Adipocyte (in vitro differentiated cells): ENCODE measurements at places on chromosomes 3 and 15.

- no peak for DNase-seq
Measured at GRCh38 chr15:48393645-48394506, 62.6 kb downstream of the DUT start.

- DNase-seq = no peak
Measured at GRCh38 chr15:100710222-100710621, 107.8 kb downstream of the ASB7 start.

DNA sequence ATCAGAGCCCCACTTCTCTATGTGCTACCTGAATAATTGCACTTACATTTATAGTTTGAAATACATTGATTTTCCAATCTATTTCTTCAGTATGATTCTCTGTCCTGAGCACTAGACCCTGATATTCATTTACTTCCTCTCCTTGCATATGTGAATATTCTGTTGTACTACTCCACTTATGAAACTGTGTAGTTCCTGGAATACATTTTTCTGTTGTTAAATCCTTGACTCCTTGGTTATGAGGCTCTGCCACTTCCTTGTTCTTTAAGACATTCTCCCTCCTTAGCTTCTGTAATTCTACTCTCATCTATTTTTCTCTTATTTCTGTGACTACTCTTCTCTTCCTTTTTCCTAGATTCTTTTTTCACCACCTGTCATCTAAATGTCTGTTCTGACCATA lies 12.9 kb upstream of the MGA start:
- DNase-seq = no peak

GRCh38 chr3:49180116-49180515 lies 8.7 kb downstream of the KLHDC8B start:
- DNase-seq = no peak

DNA sequence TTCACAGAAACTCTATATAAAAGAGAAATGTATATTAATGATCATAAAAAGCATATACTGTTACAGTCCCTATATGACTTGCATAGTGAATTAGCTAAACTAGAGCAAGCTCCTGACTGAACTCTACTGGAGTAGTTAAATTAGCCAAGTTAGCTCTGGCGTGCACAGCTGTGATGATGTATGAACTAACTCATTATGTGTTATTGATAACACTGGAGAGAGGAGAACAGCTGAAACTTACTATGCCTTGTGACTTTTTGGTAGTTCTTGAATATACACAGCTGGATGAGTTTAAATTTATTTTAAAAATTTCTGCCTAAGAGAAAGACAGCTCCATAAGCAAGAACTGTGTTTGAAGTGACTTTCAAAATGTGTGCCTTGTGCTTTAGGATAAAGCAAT lies 8.1 kb downstream of the TIPARP start:
- DNase-seq = no peak

DNA sequence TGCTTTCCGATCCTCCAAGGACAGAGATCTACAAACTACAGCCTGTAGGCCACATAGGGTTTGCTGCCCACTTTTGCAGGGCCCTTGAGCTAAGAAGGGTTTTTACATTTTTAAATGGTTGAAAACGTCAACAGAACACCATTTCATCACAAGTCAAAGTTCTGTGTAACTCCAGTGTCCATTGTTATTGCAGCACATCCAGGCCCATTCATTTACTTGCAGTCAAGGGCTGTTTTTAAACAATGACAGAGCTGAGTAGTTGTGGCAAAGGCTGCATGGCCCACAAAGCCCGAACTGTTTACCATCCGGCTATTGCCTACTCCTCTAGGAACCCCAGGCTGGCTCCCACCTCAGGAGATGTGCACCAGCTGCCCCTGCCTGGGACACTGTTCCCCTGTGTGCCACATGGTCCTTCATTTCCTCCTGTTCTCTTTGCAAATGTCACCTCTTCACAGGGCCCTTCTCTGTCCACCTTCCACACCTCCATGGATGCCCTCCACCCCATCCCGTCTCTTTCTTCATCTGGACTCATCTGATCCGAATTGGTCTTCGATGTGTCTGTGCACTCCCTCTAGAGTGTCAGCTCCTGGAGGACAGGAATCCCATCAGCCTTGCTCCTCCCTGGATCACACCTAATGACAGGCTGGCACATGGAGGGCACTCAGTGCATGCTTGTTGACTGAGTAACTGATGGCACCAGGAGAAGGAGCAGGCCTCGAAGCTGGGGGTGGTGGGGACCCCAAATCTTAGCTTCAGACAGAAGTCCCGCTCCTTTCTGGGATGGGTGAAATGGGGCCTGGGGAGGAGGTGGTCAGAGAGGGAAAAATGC lies 69.5 kb upstream of the IQSEC1 start:
- no peak for DNase-seq

- no peak for DNase-seq
Measured at GRCh38 chr3:56917361-56918110, 115.8 kb upstream of the ARHGEF3 start.

GRCh38 chr3:107064405-107065060 lies 312.7 kb upstream of the CCDC54 start:
- DNase-seq = peak; percentile 93

- DNase-seq = no peak
Measured at GRCh38 chr15:49239105-49239504, 69.1 kb downstream of the GALK2 start.

- DNase-seq = no peak
Measured at GRCh38 chr15:92327033-92327432, 66.6 kb upstream of the ST8SIA2 start.

DNA sequence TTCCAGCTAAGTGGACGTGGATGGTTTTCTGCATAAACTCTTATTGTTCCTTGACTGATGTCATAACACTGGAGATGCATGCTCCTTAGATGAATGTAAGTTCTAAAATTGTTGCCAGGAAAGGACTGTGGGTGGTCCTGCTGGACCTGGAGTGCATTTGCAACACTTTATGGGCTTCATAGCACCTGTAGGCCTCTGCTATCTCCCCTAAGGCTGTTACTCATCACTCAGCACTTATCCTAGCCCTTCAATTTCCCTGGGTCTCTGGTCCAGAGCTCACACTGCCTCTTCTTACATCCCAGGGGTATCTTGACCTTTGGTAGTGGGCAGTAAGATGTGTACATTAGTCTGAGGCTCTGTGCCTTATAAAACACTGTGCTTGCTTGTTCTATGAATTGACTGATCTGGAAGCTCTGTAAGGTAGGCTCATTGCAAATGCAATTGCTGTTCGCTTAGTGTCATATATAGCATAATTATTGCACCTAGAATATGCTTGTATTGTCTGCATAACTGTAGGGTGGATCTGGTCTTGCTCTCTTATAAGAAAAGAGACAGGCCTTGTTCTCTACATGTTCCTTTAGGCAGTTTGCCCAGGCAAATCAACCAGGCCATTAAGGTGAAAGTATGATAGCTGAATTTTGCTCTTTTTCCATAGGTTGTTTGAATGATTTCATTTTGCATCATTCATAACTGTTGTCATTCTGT lies 35.8 kb downstream of the SLCO3A1 start:
- DNase-seq = no peak

GRCh38 chr3:71585887-71586809 lies 2.6 kb upstream of the FOXP1 start:
- peak; percentile 79 for DNase-seq

GRCh38 chr15:50265620-50266019 lies at the start of gene HDC:
Gene HDC, minus strand, starts transcription at chr15:50265726. Its CDS starts 103 bp downstream, at chr15:50265623.
- DNase-seq = no peak

- DNase-seq = no peak
Measured at GRCh38 chr3:112973325-112974177, 1.4 kb downstream of the CD200R1 start.

- DNase-seq = no peak
Measured at GRCh38 chr3:60366486-60366885, 884.8 kb downstream of the FHIT start.

DNA sequence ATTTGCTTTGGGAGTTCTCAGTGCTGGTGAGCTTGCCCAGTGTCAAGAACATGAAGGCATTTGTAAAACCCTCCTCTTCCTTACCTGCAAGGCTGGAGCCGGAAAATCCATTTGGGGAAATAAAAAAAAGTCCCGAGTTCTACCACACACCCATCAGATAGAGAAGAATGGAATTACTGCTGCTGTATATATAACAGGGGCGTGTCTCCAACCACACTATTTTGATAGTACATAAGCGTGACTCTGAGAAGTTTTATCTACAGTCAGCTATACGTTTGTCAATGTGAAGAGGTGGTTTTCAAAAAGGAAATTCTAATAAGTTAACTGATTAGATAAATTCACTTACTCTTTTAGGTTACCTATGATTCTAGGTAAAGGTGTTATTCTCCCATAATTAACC lies 1.3 kb upstream of the CPA3 start:
- no peak for DNase-seq

DNA sequence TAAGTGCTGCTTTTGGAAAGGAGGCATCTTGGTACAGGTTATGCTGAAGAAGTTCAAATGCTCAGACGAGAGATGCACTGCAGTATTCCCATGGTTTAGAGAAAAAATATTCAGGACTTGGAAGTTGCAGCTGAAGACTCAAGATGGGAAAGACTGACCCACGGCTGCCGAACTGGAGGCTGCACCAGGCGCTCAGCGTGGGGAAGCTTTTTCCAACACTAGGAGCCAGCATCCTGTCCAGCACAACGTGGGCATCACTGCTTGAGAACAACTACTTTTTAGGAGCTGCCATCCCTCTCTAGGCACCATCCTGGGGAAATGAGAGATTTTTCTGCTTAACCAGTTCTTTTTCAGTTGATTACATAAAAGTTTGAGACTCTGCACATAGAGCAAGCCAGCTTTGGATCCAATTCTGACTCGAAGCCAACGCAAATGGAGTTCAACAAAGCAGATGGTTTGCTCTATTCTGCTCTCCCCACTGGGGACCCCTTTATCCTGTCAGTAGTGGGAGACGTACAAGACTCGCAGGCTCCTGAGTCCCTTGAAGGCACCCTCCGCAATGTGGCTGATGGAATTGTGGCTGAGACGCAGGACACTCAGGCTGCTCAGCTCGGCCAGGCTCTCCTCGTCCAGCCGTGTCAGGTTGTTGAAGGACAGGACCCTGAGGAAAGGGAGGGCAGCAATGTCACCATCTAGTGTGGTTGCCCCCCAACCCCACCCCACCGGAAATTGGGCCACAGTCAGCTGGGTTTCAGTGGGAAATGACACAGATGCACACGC lies 93.8 kb downstream of the LRIG1 start:
- DNase-seq = no peak

- DNase-seq = no peak
Measured at GRCh38 chr3:21392526-21392925, 358.5 kb downstream of the ZNF385D start.

- no peak for DNase-seq
Measured at GRCh38 chr15:91243826-91244225, 143.8 kb downstream of the SV2B start.

DNA sequence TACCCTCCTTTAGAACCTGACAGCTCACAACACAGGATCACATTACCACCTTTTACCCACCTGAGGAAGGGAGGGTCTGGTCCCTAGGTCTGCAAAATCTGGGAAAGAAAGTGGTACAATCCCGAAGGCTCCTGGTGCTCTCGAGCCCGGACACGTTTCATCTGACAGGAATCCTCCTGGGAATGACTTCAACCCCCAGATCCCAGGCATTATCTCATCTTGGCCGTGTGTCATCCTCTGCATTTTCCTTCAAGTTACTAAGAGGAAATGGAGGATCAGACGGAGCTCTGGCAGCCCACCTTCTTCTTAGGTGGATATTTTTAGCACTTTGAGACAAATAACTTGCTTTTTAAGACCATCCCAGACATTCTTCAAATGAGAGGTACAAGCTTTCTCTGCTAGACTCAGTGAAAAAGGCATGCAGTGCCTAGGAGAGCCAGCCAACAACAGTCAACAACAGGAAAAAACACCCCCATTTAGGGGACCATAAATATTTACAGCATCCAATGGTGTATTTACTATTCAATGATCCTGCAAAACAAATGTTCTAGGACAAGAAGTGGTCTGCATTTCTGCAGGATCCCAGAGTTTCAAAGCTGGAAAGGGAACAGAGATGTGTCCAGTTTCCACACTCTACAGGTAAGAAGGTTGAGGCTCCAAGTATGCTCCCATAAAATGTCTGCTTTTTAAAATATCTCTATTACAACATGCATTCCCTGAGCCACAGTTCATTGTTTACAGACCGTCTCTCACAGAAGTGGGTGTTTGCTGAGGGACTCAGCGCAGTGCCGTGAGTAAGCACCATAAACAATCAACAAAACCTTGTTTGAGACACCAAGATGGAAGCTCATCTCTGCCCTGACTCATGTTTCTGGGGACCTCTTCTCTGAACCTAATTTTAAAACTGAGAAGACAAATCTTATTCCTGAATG lies 38.3 kb upstream of the ARHGEF3 start:
- peak; percentile 29 for DNase-seq

- DNase-seq = no peak
Measured at GRCh38 chr15:40959331-40960141, 6.3 kb downstream of the CHAC1 start.

- DNase-seq = no peak
Measured at GRCh38 chr15:92884436-92885223, 15.5 kb upstream of the CHD2 start.

DNA sequence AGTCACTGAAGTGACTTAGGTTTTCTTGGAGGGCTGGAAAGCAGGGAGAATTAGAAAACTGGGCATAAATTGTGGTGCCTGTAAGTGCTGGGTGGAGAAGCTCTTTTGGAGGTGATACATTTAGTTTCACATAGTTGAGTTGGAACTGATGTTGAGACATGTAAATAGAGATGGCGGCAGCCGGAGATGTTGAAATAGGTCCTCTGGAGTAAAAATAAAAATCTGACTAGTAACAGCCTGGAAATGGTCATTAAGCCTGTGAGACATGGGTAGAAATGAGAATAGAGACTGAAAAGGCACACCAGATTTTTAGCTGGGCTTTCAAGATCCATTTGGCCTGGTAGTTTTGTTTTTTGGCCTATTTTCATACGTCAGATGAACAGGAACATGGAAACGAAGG lies 2.9 kb upstream of the NIT2 start:
- DNase-seq = no peak

DNA sequence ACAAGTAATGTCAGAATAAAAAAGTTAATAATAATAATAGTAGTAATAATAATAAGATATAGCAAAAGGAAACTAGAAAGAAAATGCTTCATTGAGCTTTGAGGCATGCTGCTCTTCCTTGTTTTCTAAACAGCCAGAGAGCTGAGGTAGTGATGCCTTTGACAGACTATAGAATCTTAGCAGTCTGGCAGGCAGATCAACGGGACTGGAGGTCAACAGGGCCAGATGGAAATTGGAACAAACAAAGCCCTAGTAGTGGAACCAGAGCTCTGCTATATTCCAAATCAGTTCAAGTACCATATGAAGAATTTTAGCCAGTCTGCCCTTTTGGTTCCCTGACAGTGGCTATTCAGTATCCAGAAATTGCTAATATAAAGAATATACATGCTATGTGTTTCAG lies 278.6 kb downstream of the NLGN1 start:
- DNase-seq = no peak

- DNase-seq = no peak
Measured at GRCh38 chr15:95659656-95660055, 670.8 kb upstream of the NR2F2 start.

- DNase-seq = no peak
Measured at GRCh38 chr3:50196253-50196801, 4.9 kb downstream of the GNAT1 start.

GRCh38 chr3:102141928-102142239 lies 292.6 kb downstream of the NFKBIZ start:
- peak; percentile 9 for DNase-seq
